ENCODE measurements at places on chromosomes 6 and 20.

DNA sequence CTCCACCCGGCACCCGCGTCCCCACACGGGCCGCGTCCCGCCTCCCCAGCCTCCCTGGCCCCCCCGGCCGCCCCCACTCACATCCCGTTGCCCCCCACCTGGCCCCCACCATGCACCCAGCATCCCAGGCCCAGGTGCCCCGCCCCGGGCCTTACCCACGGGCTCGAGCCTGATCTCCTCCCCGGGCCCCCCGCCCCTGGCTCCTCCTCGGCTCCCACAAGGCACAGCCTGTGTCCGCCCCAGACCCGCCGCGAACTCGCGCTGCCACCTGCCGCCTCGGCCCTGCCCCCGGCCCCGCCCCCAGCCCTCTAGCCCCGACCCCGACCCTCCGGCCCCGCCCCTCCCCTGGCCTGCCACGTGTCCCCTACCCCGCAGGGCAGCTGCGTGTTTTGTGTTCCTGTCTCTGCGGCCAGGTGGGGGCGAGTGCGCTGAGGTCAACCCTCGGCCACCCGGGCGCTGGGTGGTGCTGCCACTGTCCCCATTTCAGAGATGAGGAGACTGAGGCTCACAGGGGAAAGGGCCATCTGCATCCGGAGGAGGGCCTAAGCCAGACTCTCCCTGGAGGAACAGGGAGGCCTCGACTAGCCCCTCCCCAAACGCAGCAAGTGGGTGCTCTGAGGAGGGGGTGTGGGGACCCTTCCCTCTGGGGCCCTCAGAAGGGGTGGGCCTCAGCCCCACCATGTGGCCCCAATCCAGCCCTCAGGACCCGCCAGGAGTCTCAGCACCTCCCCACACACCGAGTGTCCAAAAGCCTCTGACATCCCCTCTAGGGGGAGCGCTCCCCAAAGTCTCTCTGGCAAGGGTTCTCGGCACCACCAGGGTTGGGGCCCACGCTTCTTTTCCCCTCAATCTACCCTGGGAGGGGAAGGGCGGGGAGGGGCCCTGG is 99.8 kb downstream of the TAF4 start:
- no peak for DNase-seq

- DNase-seq, result no peak
These were observed 374.0 kb downstream of the HDGFL1 start for GRCh38 chr6:22943327-22943726.

- peak; percentile 20 for DNase-seq
These were observed 1.3 kb downstream of the HINT3 start for GRCh38 chr6:125957845-125958244.

DNA sequence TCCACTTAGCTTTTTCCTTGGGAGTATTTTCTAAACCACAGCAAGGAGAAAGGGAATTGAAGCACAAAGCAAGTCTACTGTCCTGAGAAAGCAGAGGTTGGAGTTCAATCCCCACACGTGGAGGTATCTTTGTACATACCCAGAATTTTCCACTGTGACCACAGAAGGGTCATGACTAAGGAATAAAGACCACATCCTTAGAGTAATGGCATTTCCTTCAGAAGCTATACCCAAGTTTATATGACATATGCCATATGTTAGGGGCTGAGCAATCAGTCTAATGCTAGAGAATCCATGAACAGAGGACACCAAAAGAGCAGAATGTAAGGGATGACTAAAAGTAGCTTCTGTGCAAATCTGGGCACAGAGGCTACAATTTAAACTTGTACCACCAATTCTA is 46.4 kb downstream of the ATG5 start:
- no peak for DNase-seq

- DNase-seq, result no peak
These were observed 5.4 kb upstream of the KCNQ5 start for GRCh38 chr6:72616406-72617015.

DNA sequence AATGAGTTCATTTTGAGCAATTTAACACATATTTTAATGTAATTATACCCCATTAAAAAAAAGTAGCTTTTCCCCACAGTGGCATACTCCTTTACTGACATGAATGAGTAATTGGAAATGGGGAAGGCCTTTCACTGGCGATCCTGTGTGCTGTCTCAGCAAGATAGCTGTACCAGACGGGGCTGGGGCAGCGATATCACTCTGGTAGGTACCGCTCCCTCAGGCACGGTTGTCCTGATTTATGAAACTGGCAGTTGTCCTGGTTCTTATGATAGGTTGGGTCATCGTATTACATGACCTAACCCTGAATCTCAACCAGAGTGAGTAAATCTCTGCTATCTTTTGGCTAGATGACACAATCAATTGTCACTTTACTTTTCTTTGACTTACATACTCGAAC is 355.0 kb upstream of the MAP3K7 start:
- no peak for DNase-seq

DNA sequence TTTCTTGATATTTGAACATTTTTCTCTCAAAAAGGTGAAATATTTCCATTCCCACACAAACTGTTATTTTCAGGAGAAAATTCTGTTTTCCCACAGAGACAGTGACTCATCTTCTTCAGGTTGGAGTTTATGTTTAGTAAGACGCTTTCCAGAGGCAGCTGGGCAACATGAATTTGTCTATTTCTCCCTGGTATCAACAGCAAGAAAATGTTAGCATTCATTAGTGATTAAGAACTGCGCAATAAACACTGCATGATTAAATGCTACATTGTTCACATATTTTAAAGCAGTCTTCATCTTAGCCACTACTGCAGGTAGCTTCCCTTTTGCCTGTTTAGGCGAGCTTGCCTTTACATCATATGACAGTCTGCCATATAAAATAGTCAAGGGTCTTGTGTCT is 295.7 kb downstream of the C6orf118 start:
- DNase-seq, result no peak

DNA sequence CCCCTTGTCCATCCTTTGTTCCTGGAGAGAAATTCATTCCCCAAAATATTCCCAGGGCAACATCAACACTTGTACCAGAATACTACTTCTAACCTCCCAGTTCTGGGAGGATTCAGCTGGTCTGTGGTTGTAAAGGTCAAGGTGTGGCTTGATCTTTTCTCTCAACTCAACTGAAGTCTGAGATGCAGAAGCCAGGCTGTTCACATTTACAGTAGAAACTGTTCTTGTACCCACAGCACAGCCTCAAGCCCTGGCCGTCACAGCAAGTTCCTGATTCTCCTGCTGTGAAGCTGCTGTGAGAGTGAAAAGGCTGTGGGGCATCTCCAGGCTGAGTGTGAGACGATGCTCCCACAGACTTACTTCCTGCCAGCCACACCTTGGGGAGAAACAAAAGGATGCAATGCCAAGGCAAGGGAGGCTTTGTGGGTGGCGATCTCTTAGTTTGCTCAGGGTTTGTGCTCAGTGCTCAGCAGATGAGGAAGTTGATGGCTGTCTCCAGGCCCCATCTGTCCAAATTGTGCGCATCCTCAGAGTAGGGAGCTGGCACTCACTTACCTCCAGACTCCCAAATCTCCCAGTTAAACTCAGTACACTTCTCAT is 143.9 kb upstream of the FOXA2 start:
- no peak for DNase-seq

- no peak for DNase-seq
These were observed 27.0 kb downstream of the TMEM14A start for GRCh38 chr6:52697903-52698302.

DNA sequence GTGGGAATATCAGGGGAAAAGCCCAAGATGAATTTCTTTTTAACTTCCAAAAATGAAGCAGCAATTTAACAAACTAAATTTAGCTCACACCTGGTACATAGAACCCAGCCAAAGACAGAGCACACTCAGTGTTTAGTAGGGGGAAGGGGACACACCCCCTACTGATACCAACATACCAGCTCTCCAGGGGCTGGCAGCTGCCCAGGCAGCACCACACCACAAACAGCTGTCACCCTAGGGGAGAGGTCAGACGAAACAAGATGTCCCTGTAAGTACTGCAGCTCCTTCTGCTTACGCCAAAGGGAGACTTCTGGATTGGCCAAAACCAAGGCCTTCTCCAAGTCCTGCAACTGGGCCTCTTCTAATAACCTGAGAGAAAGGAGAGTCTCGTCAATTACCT is 26.0 kb downstream of the MDN1 start:
- DNase-seq, result no peak

GRCh38 chr6:113052506-113052905 is 705.4 kb downstream of the RFPL4B start:
- no peak for DNase-seq

GRCh38 chr6:96304997-96305396 is 216.6 kb upstream of the UFL1 start:
- DNase-seq, result no peak

DNA sequence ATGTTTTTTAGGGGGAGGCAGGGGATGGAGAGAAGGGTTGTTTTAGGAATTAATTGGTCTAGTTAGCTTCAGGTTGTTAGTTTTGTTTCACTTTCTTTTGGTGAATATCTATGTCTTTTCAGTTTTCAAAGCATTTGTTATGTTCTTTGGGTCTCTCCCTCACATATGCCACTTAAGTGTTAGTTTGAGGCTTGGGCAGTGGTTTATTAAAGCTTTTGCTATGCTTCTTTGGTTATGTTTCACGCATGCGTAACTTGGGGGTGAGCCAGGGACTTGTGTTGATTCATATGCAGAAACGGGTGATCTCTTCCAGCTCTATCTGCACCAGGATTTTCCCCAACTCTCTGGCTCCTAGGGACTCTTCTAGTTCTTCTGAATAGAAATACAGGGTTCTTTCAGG is 11.4 kb upstream of the MMS22L start:
- no peak for DNase-seq

GRCh38 chr20:3908667-3909066 is 19.5 kb downstream of the PANK2 start:
- no peak for DNase-seq

GRCh38 chr20:15673206-15673605 is 900.0 kb downstream of the KIF16B start:
- DNase-seq, result no peak

DNA sequence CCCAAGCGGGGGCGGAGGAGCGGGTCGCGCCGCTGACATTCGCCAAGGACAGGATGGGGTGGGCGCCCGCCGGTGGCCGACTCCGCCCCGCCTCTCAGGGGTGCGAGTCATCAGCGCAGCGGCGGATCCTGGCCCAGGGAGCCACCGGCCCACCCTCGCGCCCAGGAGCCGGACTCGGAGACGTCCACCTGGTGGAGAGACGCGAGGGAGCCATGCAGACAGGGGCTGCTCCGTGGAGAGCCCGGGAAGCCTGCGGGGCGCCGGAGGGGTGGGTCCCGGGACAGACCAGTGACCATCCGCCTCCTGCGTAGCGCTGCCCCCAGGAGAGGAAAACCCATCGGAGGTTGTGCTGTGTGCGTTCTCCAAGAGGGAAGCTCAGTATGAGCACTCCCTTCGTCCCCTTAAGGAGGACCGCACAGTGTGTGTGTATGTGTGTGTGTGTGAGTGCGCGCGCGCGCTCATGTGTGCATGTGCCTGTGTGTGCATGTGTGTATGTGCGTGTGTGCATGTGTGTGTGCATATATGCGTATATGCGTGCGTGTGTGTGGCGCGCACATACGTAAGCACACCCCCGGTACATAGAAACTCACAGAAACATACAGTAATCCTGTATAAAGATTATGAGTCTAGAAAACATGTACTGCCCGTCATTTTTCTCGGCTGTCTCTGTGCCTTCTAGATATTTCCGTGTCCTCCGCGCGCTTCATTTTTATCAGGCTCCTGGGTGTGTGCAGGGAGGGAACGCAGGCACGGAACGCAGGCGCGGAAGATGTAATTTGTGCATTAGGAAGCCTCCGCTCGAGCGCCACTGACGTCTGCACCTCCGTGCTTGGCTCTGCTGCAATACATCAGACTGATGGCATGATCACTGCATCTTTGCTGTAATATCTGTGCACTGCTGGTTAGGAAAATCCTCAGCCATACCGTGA is 158.9 kb downstream of the TBXT start:
- DNase-seq, result peak; percentile 13

DNA sequence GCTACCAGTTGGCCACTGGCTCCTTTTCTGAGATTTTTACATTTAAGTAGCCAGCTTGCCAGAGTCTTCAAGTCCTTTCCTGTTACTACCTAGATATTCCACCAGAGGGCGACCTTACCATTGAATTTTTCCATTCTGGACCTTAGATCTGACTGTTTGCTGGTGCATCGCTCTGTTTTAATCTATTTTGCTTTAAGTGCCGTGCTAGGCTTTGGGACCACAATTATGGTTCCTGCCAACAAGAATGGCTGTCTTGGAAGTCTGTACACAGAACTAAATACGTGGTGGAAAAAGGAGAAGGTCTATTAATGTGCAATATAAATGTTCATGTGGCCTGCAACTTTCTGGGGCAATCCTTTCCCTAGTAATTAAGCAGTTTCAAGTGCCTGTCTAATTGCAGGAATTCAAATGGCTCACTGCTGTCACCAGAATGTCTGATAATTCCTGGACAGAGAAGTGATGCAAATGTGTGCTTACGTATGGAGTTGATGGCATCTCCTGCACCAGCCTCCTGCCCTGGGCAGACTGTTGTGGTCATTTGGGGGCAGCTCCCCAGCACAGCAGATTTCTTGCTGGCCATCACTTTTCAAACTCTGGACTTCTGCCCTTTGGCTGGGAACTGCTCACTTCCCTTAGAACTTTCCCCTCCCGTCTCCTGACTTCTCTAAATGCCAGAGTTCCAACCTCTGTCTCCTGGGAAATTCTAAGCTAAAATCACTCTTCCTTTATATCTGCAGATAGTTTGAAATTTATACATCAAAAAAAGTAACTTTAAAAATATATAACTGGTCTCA is 5.6 kb upstream of the HLA-DOA start:
- DNase-seq, result peak; percentile 76

- no peak for DNase-seq
These were observed 90.2 kb downstream of the ADTRP start for GRCh38 chr6:11688425-11688709.

DNA sequence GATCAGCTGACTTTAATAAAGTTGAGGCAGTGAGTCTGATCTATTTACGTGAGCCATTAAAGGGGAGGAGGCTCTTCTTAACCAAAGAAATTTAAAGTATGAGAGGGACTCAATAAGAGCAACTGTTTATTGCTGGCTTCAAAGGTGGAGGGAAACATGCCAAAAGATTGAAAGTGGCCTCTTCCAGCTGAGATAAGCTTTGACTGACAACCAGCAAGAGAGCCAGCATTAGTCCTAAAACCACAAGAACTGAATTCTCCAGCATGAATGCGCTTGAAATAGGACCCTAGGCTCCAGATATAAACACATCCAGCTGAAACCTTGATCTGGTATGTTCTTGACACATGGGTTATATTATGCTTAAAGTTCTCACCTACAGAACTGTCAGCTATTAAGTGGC is 123.1 kb upstream of the GJE1 start:
- no peak for DNase-seq

DNA sequence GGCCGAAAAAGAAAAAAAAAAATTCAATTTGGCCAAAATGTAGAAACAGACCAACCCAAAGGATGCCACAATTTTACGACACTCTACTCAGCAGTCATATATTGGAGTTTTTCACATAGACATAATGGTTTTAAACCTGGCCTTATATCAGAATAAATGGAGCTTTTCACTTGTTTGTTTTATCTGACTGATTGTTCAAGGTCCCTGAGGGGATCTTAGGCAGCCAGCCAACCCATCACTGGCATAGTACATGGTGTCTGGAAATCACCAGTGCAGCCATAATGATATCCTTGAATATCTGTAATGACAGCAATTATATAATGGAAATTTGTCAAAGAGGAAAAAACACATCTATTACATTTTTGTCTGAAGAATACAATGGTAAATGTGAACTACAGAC is 96.9 kb downstream of the PRSS35 start:
- peak; percentile 97 for DNase-seq

- DNase-seq, result no peak
These were observed 12.9 kb downstream of the CDYL start for GRCh38 chr6:4788953-4789584.

All from NCI-H2227 treated with DMSO at 0.1 percent for 48 hours (cell line).